ENCODE measurements at places on chromosomes 5 and 9.

DNA sequence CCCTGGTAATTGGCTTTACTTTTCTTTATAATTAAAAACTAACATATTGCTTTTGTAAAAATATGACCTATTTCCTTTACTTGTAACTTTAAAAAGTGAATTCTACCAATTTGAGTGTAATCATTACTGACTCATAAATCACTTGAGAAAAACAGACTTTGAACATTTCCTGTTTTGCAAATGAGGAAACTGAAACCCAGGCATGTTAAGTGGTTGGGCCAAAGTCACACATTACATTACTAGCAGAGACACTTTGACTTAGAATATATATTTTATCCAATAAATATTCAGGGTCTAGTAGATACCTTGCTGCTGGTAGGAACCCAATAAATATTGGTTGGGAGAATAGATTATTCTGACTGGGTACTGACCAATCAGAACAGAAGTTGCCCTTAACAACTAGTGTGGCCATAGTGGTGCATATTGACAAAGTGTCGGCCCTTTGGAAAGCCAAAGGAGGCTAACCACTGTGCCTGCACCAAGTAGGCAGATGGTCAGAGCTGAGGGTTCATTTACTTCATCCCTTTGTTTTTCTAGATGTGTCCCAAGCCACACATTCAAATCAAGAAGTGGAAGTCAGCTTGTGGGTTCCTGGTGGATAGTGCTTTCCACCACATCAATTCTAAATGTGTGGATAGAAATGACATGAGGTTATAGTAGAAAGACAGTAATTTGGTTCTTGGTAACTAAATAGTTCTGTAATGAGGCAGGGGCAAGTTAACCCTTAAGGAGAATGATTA, 365.1 kb upstream of the RIOK2 start:
- no peak for DNase-seq

DNA sequence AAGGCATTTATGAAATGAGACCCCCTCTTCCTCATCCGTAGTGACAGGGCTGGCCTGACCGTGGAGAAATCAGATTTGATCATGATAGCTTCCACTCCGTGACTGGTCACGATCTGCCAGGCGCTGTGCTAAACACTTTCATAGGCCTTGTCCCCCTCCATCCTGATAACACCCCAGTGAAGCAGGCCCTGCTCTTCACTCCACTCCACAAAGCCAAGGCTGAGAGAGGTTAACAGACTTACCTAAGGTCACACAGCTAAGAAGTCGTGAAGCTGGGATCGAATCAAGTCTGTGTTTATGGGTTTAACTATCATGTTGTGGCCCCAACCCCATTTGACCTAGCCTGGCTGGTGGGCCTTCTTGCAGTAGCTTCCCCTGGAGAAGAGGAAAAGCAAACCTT, 53.3 kb upstream of the IL17B start:
- DNase-seq = no peak

DNA sequence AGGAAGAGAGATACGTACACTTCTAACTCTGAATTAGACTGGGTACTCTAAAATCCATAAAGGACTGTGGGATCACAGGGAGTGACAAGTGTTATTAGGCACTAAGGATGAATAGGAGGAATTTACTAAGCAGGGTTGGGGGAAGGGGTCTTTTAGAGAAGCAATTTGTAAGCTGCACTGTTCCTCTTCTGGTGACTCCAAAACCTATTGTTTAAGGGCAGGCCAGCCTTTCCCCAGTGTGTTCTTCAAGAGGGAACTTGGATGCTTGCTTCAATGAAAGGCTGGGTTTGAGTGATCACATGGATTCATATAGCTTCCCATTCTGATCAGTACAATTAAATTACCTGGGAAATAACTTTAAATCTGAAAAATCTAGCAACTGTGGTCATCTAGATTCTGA, 71.8 kb downstream of the STX17 start:
- no peak for DNase-seq

DNA sequence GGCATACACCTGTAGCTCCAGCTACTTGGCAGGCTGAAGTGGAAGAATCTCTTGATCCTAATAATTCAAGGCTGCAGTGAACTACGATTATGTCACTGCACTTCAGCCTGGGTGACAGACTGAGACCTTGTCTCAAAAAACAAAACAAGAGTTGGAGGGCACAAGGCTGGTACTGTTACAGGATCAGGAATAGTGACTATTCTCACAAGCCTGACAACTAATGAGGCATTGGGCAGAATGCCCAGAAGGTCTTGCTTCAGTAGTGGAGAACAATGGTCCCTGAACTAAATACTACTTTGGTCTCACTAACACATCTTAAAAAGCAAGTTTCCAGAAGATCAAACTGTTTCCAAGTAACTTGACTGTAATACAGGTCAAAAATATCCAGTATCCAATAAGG, 182.9 kb upstream of the RFX3 start:
- DNase-seq = peak; percentile 6

DNA sequence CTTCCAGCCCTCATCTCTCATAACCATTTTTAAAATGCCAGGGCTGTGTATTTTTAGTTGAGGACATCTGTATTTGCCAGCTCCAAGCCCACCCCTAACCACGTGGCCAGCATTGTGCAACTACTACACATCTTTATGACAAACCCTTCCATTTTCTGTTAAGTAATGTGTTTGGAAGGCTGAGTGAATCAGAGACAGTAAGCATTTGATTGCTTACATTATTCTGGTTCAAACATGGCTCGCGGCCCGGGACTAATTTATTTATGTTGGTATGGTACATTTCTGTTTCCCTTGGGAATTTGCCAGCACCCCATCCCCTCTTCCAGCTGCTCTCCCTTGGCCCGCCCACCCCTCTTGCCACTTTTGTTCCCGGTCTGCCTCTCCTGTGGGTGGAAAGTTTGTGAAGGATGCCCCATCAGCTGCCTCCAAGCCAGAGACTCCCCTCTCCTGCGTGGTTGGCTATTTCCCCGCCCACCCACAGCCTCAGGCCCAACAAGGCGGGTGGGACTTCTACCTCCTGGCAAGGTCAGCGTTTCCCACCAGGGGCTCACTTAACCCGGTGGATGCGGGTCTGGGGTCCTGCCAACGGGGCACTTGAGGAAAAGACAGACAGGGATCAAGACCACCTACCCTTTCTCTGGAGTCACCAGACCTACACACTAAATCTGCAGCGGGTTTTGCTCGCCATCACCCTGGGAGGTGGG, 162.2 kb downstream of the HSD17B3 start:
- DNase-seq = no peak

Data from NCI-H146 (cell line).